SHP77 treated with DMSO at 0.1 percent for 48 hours (cell line): ENCODE measurements at places on chromosomes 2 and 18.

DNA sequence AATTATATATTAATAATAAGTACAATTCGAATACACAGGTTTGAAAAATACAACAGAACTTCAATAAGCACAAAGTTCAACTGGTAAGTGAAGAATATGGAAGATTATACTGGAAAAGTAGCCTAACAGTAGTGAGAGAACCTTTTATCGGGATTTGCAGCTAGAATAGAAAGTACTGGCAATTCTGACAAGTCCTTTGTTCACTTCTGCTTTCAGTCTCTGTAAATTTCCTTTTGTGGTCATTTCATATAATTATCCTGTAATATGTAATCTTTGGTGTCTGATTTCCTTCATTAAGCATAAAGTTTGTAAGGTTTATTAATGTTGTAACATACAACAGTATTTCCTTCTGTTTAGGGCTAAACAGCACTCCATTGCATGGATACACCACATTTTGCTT, 67.2 kb downstream of the CUL3 start:
- DNase-seq: no peak

DNA sequence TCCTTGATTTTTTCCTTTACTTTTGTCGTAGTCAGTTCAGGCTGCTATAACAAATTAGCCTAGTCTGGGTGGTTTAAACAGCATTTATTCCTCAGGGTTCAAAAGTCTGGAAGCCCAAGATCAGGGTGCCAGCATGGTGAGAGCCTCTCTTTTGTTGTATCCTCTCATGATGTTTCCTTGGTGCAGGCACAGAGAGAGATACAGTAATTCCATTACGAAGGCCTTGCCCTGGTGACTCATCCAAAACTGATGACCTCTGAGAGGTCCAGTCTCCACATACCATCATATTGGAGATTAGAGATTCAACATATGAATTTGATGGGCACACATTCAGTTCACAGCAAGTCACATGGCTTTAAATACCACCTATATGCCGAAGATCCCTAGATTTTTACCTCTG, 253.8 kb downstream of the CYRIA start:
- DNase-seq: no peak

DNA sequence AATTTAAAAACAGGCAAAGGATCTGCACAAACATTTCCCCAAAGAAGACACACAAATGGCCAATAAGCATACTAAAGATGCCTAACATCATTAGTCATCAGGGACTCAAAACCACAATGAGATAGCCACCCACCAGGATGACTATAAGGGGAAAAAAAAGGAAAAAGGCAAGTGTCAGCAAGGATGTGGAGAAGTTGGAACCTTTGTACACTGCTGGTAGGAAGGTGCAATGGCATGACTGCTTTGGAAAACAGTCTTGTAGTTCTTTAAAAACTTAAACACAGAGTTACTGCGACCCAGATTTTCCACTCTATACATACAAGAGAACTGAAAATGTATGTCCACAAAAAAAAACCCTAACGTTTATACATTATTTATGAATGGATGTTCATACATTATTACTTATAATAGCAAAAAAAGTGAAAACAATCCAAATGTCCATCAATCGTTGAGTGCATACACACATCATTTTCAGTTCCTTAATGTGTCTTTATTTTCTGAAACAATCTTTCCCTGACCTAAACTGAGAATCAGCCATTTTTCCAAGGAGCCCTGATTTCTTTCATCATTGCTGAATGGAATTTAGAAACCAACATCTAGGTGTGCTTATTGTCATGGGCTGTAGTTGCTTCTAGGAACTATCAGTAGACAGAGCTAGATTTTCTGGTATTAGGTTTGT, 64.7 kb upstream of the TLK1 start:
- DNase-seq: no peak

GRCh38 chr2:175786471-175787124, 215.5 kb downstream of the LNPK start:
- DNase-seq: no peak

GRCh38 chr2:101200676-101201075, 49.5 kb upstream of the TBC1D8 start:
- DNase-seq: no peak

DNA sequence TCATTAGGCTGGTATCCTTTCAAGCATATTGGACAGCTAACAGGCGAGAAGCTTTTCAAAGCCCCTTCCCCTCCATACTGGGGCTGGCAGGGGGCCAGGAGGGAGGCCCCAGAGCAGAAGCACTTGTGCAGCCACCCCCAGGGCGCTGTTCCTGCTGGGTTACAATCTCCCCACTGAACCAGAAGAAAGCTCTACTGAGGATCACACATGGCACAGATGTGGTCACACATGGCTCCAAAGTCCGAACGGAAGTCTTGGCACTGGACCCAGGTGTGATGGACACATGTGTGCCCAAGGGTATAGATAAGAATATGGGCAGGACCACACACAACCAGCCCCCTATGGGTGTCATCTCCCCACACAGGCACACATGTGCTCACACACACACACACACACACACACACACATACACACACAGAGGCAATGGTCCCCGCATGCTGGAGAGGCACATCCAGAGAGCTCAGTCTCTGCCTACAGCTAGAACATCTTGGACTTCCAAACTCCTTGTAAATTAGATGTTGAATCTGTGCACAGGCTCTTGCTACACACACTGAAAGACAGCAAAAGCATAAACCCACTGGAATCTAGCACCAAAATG, 56.4 kb downstream of the TTC32 start:
- DNase-seq: no peak

DNA sequence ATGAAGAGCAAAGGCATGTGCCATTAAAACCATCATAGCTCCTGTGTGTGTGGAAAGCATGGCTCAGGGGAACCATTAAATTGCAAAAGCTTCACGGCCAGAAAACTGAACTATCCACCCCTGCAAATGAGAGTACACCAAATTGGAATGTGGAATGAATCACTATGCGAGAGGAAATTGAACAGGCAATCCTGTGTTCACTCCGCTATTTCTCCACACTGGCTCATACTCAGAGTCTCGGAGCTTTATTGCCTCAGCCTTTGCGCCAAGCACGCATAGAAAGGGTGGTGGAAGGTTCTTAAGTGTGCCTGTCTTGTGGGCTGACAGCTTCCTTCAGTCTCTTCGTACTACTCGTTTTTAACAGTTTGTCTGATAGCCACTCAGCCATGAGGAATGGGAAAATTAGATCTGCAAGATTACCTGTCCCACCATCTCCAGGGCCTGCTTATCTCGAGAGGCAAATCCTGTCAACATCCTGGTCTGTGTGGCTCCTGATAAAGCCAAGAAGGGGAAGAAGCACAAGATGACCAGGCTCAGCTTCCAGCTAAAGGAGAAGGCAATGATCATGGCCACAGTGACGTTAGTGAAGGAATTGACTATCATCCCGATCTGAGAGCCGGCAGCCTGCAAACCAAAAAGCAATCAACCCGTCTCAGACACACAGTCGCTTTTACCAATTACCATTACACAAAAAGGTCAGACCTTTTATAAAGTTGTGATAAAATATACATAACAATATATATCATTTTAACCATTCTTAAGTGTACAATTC, 34.9 kb downstream of the G6PC2 start:
- DNase-seq: no peak

DNA sequence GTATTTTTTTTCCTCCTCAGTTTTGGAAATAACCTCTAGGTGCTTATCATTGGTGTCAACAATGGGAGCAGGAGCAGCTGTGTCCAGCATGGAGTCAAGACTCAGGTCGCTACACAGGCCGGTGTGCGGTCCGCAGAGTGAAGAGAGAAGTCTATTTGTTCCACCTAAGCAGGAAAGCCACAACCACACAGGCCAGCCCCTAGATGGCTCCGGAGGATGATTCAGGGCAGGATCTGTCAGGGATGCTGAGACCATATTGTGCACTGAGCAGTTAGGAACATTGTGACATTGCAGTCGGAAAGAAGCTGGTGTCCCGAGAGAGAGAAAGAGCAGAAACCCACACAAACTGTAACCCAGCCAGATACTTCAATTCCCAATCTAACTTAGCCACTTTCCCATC, 136.9 kb downstream of the GAREM1 start:
- DNase-seq: peak; percentile 47

GRCh38 chr18:28584731-28585130, 407.8 kb upstream of the CDH2 start:
- no peak for DNase-seq

DNA sequence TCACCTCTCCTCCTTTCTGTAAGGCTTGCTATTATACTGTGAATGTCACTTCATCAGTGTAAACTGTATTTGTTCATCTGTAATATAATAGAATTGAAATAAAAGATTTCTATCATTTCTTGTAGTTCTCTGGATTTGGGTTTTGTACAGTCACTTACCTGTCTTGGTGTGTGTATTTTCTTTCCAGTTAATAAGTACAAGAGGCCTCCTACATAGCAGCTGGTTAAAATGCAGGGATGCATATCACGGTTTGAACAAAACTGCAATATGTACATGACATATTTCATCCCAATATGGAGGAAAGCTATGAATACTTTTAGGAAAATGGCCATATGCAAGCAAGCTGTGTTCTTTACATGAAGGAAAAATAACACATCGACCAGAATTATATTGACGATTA, 5.4 kb upstream of the STAT1 start:
- no peak for DNase-seq

DNA sequence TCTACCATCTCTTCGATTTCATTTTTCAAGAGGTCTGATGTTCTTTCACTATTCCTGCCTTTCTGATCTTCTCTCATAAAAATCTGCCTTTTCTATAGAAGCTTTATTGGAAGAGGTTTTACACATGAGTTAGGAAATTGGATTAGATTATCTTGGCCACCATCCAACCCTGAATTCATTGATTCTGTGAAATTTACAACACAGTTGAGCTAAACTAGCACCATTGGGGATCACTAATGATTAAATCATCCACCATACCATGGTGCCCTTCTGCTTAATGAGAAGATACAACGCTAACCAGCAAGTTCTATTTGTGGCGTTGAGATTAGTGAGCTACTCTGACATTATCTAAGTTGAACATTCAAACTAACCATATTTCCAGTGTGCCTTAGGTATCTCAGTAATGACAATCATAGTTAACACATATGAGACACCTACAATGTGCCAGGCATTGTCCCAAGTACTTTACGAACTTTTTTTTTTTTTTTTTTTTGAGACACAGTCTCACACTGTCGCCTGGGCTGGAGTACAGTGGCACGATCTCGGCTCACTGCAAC, 17.3 kb upstream of the LBH start:
- no peak for DNase-seq

DNA sequence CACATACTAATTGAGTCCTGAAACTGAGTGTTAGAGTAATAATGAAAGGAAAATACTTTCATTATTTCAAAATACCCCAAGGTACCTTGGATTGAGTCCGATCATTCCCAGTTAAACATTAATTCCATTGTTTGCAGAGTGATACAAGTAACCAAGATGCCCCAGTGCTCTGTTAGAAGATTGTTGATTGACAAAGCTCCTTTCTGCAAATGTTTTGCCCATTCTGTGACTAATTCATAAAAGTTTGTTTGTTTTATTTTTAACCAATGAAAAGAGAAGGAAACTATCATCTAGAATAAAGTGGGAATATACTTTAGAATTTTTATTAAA, 124.0 kb downstream of the GULP1 start:
- DNase-seq: no peak

DNA sequence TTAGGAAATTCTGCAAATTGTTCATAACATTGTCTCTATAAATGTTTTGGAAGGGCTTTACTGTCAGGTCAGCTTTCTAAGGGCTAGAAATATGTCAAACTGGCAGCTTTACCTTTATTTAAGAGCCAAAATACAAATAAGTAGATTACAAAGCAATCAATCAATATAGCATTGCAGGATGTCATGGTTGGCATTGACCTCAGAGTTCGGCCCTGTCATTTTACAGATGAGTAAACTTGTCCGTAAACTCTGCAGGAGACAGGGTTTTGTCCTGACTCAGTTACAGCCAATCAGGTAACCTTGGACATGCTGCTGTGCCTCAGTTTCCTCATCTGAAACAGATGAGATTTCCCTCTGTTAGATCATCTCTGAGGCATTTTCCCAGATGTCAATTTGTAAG, 25.9 kb upstream of the ZEB2 start:
- no peak for DNase-seq

GRCh38 chr2:201249889-201250288, 10.4 kb upstream of the CASP8 start:
- no peak for DNase-seq

DNA sequence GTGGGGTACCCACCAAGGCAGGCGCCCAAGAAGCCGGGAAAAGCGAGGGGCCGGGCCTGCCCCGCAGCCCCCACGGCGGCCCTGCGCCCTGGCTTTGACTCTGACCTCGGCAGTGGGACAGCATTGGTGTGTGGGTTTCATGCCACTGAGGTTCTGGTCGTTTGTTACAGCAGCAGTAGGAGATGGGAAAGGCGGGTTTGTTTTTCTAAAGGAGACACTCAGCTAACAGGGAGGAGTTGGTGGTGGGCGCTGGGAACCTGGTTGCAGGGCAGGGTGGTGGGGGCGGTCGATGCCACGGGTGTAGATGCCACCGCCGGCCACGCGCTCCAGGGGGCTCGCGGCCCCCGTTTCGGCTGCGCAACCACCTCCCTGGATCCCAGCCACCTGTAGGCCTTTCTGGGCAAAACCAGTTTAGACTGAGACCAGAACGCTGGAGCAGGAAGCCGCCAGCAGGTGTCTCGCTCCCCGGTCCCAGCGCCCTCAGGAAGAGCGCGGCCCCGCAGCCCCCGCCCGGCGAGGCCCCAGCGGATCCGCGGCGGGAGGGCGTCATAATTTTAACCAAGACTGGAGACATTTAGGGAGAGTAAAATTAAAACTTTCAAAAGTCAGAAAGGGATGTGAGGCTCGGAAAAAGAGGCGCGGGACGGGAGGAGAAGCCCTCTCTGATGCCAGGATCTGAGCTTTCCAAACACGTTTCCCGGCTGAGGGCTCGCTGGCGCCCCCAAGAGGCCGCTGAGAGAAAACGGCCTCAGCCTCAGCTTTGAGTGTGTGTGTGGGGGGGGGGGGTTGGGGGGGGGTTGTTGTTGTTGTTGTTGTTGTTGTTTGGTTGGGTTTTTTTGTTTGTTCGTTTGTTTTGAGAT, 17.4 kb downstream of the CIDEA start:
- DNase-seq: peak; percentile 48

DNA sequence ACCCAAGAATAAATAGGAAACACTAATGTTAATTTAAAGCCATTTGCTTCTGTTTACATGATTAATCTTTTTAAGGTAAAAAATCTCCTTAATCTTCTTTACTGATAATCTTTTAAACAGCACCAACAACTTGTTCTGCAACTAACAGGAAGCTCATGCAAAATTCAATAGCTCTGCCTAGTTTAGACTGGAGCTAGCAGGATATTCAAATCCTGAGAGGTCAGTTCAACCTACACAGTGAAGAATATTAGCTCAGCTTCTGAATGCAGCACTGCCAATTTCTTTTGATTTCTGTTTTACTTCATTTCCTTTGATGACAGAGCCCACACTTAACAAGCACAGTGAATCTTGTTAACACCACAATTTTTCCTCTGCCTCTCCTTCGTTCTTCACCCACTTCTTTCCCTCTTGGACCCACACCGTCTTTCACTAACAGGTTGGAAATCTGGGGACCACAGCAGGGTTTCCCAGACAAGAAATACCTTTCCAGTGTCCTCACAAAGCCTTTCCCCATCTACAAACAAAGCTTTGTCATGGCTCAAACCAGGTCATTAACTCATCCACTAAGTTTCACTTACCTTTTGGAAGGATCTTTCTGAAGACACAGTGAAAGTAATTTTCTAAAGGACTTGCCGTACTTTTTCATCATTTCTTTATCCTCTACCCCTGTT, 109.8 kb downstream of the STK39 start:
- DNase-seq: no peak

- DNase-seq: peak; percentile 34
Measured at GRCh38 chr2:136118819-136119716, 1.1 kb upstream of the CXCR4 start.

- DNase-seq: no peak
Measured at GRCh38 chr2:191947235-191947634, 100.3 kb upstream of the CAVIN2 start.

GRCh38 chr2:154400563-154401290, 297.8 kb upstream of the KCNJ3 start:
- DNase-seq: no peak
